ENCODE measurements at places on chromosomes 12 and 14.

DNA sequence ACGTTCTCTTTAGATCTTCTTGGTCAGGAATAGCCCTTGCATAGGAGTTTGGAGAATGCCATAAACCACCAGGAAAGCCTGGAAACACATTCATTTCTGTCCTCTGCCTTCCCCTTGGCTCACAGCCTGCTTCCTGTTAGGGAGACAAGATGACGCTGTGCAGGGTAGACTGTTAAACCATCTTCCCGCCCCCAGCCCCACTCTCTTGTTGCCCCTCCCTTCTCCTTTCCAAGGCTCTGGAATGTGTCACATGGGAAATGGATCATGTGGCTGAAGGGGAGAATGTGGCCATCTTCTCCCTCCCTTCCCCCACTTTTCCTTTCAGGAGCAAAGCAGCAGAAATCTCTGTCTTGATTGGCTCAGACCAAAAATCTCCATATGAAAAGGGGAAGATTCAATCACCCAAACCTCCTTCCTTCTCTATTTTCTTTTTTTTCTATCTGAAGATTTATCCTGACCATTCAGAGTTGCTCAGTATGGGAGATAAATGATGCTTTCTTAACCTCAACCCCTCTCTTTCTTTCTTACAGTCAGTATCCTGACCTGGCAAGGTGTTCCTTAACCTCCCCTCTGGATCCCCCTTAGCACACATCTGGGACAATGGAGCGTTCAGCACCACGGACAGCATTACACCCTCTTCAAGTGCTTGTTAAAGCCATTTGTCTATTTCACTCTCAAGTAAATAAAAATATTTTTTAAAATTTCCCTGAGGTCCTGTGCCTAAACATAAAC lies 11.4 kb downstream of the GPR19 start:
- DNase-seq: peak; percentile 46

- DNase-seq: no peak
Observed at GRCh38 chr12:128743916-128744315, 79.8 kb downstream of the SLC15A4 start.

DNA sequence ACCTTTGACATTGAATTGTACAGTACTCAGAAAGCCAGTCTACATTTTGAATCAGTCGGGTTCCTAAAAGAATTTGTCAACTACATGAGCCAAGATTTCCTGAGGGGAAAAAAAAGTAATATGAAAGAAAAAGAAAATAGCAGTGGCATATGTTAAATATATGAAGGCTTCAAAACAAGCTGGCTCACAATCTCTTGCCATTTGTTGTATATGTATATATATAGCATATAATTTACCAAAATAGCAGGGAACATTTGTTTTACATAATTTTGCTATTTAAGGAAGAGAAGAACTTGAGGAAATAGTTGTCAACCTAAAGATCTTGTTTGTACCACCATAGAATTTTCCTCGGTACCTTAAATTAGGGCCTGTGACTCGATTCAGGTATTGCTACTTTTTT lies 16.9 kb downstream of the SVOP start:
- no peak for DNase-seq

GRCh38 chr14:104558231-104559027 lies 21.1 kb upstream of the C14orf180 start:
- DNase-seq: no peak

GRCh38 chr14:98037831-98038230 lies 1234.2 kb downstream of the BCL11B start:
- DNase-seq: no peak

DNA sequence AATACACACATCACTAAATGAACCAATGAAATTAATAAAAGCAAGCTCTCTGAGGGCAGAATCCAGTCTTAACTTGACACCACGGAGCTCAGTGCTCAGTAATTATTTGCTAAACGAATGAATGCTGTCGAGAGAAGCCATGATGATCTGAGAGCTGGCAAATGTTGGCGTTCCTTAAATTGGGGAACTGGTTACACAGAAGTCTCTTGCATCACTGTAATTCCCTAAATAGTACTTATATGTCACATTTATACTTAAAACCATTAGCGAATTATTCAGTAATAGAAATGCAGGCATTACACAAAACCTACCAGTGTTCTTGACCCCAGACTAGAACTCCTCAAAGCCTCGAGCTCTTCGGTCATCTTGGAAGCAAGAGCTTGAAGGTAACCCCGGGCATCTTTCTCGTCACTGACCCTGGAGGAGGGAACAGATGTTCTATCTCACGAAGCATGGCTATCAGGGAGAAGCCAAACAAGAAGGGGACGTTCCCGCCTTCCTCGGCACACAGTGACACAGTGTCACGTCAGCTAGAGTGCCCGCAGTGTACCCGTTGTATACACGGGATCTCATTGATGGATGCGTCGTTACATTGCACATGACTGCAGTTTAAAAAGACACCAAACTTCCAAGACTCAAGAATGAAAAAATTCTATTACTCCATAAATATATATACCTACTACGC lies 43.6 kb downstream of the AMN start:
- no peak for DNase-seq

DNA sequence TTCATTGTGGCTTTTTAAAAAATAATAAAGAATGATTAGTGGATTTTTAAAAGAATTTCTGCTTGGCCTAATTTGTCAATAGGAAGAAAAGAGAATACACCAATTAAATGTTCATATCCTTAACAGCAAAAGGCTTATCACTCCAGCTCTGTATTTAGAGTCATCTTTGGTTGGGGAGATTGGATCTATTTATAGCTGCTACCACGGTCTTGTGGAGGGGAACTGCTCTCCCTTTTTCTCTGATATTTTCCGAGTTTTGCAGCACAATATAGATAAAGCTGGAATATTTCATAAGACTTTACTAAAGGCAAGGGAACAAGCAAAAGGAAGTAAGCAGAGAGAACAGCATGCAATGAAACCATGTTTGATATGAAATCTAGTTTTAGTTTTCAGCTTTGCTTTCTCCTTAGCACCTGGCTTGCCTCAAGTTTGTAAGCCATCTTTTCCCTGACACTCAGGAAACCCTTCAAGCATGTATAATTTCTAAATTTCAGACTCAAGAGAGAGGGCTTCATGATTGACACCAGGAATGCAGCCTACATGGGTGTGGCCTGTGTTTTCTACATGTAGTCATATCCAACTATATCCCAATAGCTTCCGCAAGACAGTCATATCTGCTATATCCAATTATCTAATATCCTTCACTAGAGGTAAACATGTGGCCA lies 35.2 kb downstream of the BRMS1L start:
- DNase-seq: no peak

Measured in urothelium cell line (cell line).